ENCODE measurements at places on chromosomes 2 and 18.

- DNase-seq, result no peak
Observed at GRCh38 chr2:190879474-190880377, 895 bp upstream of the GLS start.

- no peak for DNase-seq
Observed at GRCh38 chr2:223117533-223117932, 65.5 kb downstream of the KCNE4 start.

- DNase-seq, result no peak
Observed at GRCh38 chr2:197107291-197108269, 181.1 kb upstream of the PGAP1 start.

GRCh38 chr2:236434593-236434992 is 135.0 kb upstream of the ACKR3 start:
- no peak for DNase-seq

DNA sequence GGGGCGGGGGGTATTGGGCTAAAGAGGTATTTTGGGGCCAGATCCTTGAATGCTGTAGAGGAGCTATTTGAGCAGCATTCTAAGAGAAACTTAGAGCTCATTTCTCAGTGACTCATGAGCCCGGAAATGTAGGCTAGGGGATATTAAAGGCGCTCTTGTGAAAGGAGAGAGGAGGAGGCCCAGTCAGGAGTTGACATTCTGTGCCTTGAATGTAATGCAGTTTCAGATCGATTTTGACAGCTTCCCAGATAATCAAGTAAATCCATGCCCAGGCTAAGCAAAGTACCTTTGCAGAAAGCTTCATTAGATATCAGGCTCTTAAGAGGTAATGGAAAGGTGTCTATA is 1.5 kb downstream of the CAB39 start:
- DNase-seq, result peak; percentile 71

DNA sequence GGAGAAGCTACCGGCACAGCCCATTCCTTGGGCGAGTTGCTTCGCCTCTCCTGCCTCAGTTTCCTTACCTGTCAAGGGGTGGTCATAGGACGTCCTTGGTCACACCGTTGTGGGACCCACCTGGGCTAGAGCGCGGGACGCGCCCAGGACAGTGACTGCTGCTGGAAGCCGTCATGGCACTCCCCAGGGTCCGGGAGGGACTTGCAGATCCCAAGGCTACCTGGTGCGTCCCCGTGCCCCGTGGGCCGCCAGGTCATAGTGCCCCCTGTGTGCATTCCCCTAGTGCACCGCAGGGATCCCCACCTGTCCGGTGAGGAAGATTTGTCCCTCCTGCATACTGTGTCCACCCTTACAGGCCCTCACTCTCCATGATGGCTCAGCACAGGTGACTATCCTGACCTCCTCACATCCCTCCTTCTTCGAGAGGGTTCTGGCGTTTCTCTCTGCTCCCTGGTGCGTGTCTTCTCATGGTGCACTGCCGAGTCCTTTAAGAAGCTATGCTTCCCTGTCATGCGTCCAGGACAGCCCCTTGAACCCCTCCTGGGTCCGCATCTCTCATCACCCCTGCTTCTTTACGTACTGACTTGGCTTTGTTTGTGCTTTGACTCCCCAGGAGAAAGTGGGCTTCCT is 886 bp upstream of the STK25 start:
- no peak for DNase-seq

GRCh38 chr2:233845301-233846060 is 8.9 kb downstream of the HJURP start:
- DNase-seq, result no peak

DNA sequence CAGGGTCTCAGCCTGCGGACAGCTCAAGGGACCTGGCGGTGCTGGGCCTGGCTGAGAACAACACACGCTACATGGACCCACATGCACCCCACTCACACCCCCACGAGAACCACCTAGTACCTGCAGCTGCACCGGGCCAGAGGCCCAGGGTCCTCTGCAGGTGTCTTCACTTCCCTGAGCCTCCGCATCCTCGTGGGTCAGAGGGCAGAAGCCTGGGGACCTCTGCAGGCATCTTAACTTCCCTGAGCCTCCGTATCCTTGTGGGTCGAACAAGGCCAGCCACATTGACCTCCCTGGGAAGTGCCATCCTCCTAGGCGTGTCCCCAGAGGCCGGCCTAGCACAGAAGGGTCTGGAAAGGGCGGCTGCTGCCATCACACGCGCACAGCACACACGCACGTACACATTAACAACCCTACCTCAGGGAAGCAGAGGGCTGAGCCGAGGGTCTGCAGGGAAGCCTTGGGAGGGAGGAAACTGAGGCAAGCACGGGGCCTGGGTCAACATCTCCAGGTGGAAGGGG is 62.5 kb upstream of the HPCAL1 start:
- no peak for DNase-seq

- DNase-seq, result no peak
Observed at GRCh38 chr2:58291726-58292438, 50.8 kb upstream of the FANCL start.

DNA sequence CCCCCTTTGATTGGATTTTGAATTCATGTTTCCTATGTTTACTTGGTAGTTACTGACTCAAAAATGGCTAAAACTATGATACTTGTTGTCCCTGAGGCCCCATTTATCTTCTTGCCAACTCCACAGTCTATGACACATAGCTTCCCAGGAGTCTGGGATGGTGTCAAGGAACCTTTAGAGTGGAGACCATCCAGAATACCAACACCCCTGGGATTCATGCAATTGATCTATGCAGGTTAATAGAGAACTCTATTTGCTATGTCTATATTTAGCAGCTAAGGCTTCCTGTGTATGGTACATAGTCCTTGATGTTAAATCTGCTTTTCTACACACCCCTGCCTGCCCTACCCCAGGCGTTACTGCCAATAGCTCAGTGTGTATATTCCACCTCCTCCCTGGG is 218.5 kb upstream of the HDAC4 start:
- no peak for DNase-seq

DNA sequence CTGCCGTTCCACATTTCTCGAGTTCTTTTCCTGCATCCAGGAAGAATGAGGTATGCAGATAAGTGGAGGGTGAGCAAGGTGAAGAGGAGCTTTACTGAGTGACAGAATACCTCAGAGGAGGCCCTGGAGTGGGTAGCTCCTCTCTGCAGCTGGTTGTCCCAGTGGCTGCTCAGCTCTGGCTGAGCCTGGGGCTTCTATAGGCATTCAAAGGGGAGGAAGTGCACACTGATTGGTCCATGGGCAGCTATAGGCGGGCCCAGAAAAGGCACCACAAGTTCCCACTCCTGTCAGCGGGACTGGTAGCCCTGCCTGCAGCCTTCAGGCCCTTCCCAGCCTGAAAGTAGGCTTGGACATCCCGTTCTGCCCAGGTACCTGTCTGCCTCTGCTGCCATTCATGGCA is 94.7 kb downstream of the DOK6 start:
- no peak for DNase-seq

DNA sequence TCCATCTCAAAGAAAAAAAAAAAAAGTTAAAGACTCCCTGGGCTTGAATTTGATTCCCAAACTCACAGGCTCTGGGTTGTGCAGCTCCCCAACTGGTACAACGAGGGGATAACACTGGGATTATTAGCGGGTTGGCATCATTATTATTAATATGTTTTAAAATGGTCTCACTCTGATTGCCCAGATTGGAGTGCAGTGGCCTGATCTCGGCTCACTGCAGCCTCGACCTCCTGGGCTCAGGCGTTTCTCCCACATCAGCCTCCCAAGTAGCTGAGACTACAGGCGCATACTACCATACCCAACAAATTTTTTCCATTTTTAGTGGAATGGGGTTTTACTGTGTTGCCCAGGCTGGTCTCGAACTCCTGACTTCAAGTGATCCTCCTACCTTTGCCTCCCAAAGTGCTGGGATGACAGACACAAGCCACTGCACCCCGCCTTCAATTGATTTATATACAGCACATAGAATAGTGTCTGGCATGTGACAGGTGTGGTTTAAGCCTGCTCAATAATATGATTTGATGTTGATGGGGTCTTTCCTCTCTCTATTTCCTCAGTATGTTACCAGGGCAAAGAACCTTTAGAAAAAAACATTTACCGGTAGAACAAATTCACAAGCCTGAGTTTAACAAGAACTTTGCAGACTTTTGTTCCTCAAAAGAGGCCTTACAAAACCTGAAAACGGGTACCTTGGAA is 12.2 kb downstream of the MYCN start:
- DNase-seq, result no peak

GRCh38 chr18:31723990-31724711 is 36.5 kb downstream of the SLC25A52 start:
- DNase-seq, result no peak

GRCh38 chr2:40072442-40073232 is 293.6 kb upstream of the THUMPD2 start:
- DNase-seq, result no peak

DNA sequence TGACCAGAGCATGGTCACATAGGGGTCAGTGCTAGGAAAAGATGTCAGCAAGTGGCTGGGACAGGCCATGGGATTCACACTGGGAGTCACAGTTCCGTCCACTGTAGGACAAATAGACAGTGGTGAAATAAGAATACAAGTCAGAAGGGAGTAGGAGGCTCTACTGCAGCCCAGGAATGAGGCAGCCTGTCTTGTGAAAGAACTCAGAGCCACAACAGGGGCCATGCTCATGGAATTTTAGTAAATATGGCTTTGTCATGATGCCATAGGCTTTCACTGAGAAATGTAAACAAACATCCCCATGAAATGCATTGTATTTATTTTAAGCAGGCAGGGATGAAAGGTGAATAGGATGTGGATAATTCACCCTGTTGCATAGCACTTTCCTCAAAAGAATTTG is 504.3 kb downstream of the SOX11 start:
- no peak for DNase-seq

DNA sequence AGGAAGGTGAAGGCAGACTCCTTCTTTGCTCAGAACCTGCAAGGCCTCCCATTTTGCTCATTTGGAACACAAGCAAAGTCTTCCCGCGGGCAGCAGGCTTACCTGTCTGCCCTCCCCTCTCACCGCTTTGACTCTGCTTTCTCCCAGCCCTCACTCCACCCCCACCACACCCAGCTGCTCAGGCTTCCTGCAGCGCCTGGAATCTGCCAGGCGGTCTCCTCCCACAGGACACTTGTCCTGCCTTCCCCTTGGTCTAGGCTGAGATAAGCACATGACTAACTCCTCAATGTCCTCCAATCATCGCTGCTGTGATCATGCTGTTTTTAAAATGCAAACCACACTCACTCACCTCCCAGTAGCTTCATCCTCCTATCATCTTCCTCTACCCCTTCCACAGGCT is 430.0 kb downstream of the ZNF516 start:
- no peak for DNase-seq

- no peak for DNase-seq
Observed at GRCh38 chr2:203886661-203887151, 19.1 kb downstream of the CTLA4 start.

DNA sequence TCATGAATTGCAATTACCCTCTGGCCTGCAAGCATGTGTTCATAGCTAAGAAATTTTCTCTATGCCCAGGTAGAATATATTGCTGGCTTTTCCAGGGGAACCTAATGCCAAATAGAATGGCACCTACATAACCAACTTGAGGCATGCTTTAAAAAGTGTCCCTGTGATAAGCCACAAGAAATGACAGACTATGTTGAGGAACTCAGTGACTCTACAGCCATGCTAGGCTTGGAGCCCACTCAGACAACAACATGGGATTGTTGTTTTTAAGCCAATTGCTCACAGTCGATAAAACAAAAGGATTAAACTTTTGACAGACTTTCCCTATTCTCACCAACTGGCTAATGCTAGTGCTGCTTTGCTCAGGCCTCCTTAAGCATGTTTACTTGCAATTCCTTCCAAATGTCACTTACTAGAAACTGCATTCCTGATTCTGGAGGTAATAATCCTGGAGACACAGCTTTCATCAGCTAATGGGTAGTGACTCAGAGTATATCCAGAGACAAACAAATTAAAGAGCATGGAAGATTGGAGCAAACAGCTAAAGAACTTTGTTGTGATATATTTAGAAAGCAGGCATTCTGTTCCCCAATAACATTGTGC is 249.0 kb downstream of the SLC8A1 start:
- no peak for DNase-seq

DNA sequence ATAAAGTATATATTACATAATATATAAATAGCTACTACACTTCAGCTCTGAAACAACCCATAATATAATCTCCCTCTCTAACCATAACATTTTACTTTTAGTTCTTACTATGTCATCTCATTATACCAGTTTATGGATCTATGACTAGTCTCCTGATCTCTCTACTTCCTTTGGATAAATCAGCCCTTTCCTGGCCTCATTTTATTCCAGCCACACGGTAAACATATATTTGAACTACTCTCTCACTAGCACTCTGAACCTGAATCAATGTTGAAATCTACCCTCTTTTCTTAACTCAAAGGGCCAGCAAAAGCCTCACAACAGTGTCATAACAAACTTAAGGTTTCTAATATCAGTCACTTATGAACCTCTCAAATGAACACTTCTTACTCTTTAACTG is 62.6 kb downstream of the BAZ2B start:
- no peak for DNase-seq

- DNase-seq, result peak; percentile 96
Observed at GRCh38 chr2:160224060-160224459, 24.0 kb upstream of the ITGB6 start.

DNA sequence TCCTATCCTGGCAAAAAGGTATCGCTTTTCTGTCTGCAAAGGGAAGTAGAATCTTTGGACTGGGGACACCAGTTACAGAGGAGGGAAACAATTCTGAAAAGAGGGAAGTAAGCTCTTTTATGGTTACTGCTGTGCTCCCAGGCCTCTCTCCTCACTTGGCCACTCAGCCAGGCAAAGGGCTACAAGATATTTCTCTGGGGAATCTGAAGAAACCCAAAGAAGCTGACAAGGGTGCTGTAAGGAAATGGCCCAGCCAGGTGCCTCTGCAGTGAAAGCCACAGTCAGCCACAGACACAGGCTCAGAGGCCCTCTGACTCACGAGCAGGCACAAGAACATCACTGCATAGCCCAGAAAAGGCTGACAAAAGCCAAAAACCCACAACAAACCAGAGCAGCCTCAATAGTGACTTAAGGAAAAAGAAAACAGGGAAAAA is 5.8 kb downstream of the HDLBP start:
- DNase-seq, result no peak

DNA sequence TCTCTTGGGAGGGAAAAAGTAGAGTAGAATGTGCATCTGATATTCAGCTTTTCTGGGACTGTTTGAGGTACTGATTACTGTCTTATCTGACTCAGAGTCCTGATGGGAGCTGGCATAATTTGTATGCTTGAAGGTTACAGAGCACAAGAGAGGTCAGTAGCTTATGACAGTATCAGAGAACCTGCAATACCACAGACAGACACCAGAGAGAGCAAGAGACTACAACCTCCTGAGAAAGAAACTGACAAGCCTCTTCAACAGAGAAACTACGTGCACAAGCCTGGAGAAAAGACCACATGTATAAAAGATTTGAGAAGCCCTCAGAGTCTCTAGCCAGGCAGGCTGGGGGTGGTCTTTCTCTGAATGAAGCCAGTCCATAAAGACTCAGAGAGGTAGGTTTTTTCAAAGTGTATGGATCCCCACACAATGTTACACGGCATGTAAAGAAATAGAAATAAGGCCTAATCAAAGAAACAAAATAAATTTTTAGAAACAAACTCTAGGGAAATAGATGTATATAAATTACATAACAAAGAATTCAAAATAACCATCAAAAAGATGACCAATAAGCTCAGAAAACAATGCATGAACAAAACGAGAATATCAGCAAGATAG is 568.3 kb downstream of the LRRTM4 start:
- DNase-seq, result no peak

- DNase-seq, result no peak
Observed at GRCh38 chr18:76619621-76620315, 124.7 kb upstream of the ZNF516 start.

Measured in amniotic stem cell (primary cell).